ENCODE measurements at places on chromosomes 7 and 10.

- DNase-seq, result no peak
Observed at GRCh38 chr7:79091661-79092060, 361.8 kb downstream of the MAGI2 start.

DNA sequence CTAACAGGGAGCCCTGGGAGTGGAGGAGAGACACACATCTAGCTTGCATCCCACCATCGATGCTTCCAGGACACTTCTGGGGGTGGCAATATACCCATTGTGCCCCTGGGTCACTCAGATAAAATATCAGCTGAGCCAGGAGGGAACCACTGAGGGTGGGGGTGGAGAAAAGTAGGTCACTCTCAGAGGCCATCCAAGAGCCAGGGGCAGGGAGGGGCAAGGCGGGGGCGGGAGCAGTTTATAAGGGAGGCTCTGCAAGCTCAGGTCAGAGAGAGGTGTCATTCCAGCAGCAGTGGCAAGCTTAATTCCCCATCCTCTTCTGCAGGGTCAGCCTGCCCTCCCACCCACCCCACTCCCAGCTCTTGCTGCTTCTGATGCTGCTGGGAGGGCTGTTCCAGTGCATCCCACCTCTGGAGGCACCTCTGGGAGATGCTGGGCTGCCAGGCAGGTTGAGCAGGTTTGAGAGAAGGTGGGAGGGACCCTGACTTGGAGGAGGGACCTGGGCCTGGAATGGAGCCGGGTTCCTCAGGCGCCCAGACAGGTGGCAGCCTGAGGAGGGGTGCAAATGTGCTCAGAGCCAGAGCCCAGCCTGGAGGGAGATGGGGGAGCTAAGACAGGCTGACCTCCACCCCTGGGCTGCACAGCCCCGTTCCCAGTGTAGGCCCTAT lies 20.1 kb upstream of the TLX1 start:
- no peak for DNase-seq

GRCh38 chr7:150851492-150852370 lies 586 bp upstream of the AOC1 start:
- no peak for DNase-seq

DNA sequence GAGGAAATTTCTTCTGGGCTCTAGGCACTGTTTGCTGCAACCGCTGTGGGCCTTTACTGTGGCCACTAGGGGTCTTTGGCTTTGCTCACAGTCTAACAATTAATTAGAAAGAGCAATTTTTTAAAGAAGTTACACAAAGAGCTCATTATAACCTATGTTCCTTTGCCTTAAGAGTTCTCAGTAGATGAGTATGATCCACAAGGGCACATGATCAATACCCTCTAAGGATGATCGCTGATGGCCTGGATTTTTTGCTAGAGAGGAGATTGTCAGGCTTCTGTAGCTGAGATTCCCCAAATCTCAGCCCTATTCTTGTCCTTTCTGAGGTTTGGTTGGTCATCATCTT lies 80.8 kb upstream of the RHOBTB1 start:
- DNase-seq, result peak; percentile 23

- no peak for DNase-seq
Observed at GRCh38 chr10:35626971-35627507, 15.1 kb downstream of the FZD8 start.

- no peak for DNase-seq
Observed at GRCh38 chr10:65735382-65735781, 1190.5 kb upstream of the LRRTM3 start.

DNA sequence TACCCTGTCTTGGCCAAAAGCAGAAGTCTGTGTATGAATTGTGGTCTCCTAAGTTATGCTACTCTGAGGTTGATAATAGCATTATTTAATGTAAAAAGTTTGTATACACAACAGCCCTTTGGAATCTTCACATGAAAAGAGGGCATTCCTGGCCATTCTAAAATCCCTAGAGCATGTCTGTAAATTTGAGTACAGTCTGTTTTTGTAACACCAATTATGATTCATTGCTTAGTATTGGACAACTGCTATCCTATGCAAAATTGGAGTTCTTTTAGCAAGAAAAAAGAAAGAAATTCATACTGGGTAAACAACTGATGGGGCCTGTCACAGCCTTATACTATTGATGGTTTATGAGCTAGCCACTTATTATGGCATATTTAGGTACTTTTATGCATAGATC lies 10.2 kb downstream of the CUTC start:
- peak; percentile 66 for DNase-seq

GRCh38 chr7:116395141-116395791 lies 104.3 kb upstream of the CAV2 start:
- DNase-seq, result peak; percentile 89

DNA sequence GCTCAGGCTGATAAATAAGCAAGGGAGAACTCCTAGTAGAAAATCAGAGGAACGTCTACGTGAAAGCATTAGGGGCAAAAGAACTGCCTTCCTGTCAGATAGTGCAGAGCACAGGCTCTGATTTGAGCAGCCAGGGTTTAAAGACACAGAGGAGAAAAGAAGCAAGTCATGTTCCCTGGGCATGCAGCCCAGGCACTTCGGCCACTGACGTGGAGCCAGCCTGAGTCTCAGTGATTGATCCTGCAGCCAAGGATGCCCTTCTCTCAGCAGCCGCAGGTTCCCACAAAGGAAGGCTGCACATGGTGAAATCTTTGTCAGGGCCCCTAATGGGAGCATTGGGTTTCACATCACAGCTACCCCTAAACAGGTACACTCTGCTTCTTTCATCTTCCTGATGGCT lies 161.7 kb upstream of the HPS1 start:
- no peak for DNase-seq

GRCh38 chr7:113873554-113874151 lies 45.2 kb downstream of the PPP1R3A start:
- no peak for DNase-seq

- DNase-seq, result no peak
Observed at GRCh38 chr10:33861833-33862232, 527.4 kb upstream of the NRP1 start.

GRCh38 chr7:134714470-134715205 lies 64.8 kb upstream of the CALD1 start:
- no peak for DNase-seq

- DNase-seq, result no peak
Observed at GRCh38 chr10:58063861-58064480, 203.7 kb downstream of the IPMK start.

- no peak for DNase-seq
Observed at GRCh38 chr10:5663692-5664427, 2.5 kb downstream of the ASB13 start.

- no peak for DNase-seq
Observed at GRCh38 chr7:111030336-111030735, 60.6 kb upstream of the LRRN3 start.

- no peak for DNase-seq
Observed at GRCh38 chr7:85749696-85750453, 563.0 kb upstream of the SEMA3D start.

DNA sequence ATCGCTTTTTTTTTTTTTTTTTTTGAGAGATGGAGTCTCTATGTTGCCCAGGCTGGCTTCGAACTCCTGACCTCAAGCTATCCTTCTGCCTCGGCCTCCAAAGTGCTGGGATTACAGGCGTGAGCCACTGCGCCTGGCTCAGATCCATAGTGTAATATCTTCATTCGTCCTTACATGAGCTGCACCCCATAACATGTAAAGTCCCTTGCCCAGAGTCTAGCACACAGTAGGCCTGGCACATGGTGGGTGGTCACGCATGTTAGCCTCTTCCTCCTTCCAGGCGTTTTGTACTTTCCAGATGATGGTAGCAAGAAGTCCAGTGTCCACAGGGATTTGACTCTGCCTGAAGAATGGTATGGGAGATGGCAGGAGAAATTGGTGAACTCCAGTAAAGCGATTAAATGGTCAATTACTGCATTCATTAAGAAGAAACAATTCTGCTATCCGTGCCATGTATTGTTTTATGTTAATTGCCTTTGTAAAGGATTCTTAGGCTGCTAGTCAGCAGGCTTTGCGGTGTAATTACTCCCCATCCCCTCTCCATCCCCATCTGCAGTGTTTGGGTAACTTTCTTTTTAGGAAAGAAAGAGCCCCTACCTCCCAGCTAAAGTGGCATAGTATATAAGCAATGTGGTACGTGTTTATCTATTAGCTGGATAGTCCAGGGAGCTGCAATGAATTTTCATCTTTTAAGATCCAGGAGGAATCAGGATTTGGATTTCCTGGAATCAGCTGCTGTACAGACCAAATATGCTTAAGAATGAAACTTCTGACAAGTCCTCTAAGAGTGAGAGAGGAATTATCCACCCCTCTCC lies 1.2 kb downstream of the TPST1 start:
- DNase-seq, result no peak

DNA sequence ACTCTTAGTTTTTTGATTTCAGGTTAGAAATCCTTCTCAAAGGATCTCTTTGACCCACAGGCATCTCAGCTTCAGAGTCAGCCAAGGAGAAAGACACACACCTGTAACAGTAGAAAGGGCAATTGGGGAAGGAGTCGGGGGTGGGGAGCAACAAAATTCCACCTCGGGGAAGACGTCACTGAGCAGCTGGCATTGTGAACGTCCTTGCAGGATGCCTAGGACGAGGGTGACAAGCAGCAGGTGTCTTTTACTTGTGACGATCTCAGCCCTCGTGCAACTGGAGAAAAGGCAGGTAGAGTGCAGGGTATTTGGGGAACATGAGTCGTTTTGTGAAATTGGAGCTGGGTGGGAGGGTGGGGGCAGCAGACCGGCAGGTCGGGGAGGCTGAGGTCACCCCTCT lies 627.0 kb downstream of the ACTR3B start:
- peak; percentile 2 for DNase-seq

- DNase-seq, result no peak
Observed at GRCh38 chr7:80662252-80662651, 23.8 kb downstream of the CD36 start.

DNA sequence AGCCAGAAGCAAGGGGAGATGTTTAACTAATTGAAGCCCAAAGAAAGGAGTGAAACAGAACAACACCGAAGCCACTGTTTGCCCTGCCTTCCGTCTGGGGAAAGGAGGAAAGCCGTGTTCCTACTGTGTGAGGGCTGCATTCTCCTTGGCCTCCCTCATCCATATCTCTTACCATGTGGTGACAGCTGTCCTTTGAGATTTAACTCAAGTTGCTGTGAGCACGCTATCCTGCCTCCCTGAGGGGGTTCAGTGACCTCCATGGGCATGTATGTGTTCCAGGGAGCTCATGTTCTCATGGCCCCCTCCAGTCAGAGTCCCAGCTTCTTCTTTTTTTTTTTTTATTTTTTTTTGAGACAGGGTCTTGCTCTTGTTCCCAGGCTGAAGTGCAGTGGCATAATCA lies 26.2 kb upstream of the CRHR2 start:
- DNase-seq, result no peak

DNA sequence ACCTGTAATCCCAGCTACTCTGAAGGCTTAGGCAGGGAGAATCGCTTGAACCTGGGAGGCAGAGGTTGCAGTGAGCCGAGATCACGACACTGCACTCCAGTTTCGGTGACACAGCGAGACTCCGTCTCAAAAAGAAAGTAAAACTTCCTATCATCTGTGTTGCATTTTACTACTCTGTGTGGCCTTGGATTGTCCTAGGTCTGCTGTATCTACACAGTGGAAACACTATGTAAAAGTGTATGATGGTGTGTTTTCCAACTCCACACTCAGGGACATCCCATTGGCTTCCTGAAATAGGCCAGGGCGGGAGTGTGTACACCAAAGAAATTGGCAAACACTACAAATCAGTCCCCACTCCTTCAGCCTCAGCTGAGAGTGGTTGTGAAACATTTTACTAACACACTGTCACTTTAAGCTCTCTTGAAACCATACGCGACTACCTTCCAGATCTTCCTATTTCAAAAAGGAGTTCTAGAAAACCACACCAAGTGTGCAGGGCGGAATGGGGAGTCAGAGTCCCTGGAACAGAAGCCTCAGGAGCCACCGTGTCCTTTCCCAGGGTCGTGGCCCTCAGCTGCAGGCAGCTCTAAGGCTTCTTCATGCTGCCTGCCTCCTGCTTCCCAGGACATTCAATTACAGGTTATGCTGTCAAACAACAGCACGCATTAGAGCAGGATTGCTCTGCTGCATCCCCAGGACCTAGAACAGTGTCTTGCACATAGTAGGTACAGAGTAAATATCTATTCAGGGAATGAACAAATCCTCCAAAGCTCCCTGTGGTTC lies 275.4 kb downstream of the PARD3 start:
- peak; percentile 68 for DNase-seq

- DNase-seq, result no peak
Observed at GRCh38 chr7:82998436-82998835, 164.2 kb downstream of the PCLO start.

DNA sequence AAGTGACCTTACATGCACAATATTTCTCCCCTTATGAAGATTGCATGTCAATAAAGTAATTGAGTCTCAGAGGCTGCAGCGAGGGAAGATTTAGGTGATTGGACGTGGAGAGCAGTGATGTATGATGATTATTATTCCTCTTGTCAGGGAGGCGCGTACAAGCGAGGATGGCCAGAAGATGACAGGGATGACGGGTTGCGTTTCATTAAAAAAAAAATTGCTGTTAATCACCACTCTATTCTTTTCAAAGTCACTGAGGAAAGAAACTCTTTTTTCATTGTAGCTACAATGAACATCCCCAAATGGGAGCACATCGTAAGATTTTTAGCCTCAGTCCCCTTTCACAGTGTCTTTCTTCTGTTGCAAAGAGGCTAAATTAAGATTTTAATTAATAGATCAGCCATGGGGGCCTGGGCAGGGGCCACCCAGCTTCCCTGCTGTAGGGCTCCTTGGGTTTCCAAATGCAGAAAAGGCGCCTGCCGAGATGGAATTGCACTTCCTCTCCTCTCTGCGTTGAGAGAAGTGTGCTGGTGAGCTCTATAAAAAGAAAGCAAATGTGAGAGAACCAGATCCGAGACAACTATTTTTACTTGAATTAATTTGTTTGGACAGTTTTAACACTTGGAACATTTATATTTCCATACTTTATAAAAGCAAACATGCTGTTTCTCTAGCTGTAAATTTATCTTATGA lies 998.1 kb downstream of the LRMDA start:
- DNase-seq, result no peak

GRCh38 chr7:50838675-50839377 lies 56.1 kb upstream of the GRB10 start:
- peak; percentile 64 for DNase-seq

- no peak for DNase-seq
Observed at GRCh38 chr10:116049974-116050304, 223.1 kb downstream of the GFRA1 start.

DNA sequence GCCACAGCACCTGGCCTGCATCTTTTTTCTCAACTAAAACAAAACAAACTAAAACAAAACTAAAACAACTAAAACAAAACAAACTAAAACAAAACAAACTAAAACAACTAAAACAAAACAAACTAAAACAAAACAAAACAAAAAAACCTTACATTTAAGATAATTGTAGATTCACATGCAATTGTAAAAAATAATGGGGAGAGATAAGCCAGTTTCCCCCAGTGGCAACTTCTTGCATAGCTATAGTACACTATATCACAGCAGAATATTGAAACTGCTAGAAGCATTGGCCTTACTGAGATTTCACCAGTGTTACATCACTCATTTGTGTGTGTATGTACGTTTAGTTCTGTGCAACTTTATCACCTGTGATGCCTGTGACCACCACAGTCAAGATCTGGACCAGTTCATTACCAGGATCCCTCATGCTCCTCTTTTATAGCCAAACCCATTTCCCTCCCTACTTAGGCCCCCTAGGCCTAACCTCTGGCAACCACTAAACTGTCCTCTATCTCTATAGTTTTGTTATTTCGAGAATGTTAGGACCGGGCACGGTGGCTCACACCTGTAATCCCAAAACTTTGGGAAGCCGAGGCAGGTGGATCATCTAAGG lies 9.3 kb downstream of the FXYD4 start:
- no peak for DNase-seq

- DNase-seq, result no peak
Observed at GRCh38 chr10:100020142-100020885, 10.6 kb upstream of the DNMBP start.

GRCh38 chr7:76372984-76373833 lies 14.4 kb upstream of the YWHAG start:
- DNase-seq, result no peak

GRCh38 chr7:28698840-28699239 lies 259.3 kb downstream of the TRIL start:
- no peak for DNase-seq
